Heart right ventricle (tissue), 16 donors: ENCODE measurements at places on chromosomes 5 and 9. TPM values are rescaled to one million over a fixed set of nuclear protein-coding genes. Genes with fewer than 3 reads are reported as not detected.

DNA sequence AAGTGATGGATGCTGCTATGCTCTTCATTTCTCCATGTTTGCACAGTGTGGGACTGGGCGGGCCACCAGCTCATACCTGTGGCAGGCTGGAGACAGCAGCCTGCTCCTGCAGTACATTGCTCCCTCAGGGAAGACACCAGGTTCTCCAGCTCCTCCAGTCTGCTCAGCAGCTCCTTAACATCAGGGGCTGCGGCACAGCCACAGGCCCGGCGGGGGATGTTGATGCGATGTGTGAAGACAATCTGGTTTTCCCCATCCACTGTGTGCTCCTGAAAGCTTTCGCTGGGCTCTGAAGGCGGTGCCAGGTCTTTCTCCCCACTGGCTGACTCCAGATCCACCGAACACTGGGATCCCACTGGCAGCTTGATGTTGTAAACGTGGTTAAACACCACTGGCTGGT, 27.5 kb downstream of the TNC start:
- DNase-seq, result no peak

- DNase-seq, result no peak
Measured at GRCh38 chr9:134435550-134436378, 109.5 kb downstream of the RXRA start.

Gene LCN12
- 0.74 TPM for polyA plus RNA-seq

Gene ADAMTSL2
- 7.5 TPM for polyA plus RNA-seq

Gene CYSRT1
- polyA plus RNA-seq, result 0.19 TPM

Gene HMGCS1
- 15.8 TPM for polyA plus RNA-seq
